ENCODE measurements at places on chromosomes 7 and 10. TPM values are rescaled to one million over a fixed set of nuclear protein-coding genes. Genes with fewer than 3 reads are reported as not detected.

DNA sequence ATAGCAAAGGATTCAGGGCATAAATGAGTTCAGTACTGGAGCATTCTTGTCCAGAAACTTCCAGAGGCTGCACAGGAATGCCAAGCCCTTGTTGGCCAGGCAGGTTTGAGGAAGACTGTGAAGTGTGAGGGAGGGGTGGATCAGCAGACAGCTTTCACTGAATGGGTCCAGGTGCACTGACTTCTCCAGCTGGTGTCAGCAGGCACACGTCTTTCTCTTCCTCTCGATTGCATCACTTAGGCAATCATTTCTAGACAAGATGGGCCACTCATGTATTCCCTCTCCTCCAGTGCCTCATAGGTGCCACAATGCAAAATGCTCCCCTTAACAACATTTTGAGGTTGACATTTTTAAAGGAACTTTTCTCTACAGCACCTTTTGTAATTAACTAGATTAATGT lies 15.6 kb upstream of the PLEKHS1 start:
- H3K36me3 ChIP-seq = peaks cover 18% of the 10 kb centered on the region
- no peak overlapping the region for H3K4me3 ChIP-seq
- no peak for DNase-seq
- no peak overlapping the region for H3K27ac ChIP-seq

FRMD4A gene
- polyA plus RNA-seq = 9.2 TPM

DNA sequence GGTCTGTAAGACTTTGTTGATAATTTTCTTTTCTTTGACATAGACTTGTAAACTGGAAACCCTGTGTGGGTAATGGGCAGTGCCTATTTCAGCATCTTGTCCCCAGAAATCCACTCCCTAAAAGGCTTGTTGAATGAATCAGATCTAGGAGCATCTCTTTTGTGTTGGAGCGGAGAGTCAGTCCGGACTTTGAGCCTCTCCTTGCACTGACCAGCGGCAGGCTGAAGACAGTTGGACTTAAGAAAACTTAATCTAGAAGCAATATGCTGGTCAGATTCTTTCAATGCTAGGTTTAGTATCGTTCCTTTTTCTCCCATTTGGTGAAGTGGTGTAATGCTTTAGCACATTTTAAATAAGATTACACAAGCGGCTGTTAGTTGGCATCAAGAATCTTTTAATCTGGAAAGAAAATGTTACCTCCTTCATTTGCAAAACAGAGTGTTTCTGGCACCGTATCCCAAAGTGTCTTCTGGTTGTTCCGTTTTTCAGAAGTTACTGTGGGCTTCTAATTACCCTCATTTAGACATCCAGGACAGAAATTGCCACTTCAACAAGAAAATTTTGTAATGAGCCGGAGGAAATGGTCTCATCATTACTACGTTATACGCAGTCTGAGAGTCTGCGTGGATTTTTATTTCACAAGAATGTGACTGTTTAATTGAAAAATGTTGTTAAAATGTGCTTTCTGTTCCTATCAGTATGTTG lies 74.7 kb downstream of the CUX1 start:
- peaks cover 43% of the 10 kb centered on the region for H3K4me1 ChIP-seq
- H3K4me3 ChIP-seq = no peak overlapping the region
- no peak overlapping the region for H3K27ac ChIP-seq
- no peak for DNase-seq
- no peaks in the 10 kb centered on the region for H3K36me3 ChIP-seq
- H3K27me3 ChIP-seq = no peaks in the 10 kb centered on the region

GRCh38 chr7:144738708-144739314 lies 97.0 kb downstream of the TPK1 start:
- H3K4me1 ChIP-seq = no peaks in the 10 kb centered on the region
- no peak for DNase-seq
- no peaks in the 10 kb centered on the region for H3K27me3 ChIP-seq
- no peak overlapping the region for H3K4me3 ChIP-seq
- H3K36me3 ChIP-seq = no peaks in the 10 kb centered on the region
- H3K27ac ChIP-seq = no peak overlapping the region

DNA sequence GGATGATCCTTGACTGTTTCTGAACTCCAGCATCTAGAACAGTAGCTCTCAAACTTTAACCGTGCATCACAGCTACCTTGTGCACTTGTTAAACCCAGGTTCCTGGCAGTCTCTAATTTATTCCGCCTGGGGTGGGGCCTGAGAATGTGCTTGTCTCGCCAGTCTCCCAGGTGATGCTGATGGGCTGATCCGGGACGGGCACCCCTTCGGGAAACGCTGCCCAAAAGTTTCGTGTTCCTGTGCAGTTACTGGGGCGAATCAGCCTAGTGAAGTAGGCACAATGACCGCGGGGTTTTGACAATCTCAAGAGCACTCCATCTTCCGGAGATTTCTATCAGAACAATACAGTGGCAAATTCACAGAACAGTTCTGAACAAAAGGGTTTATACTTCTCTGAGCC lies 29.9 kb downstream of the ADCYAP1R1 start:
- peak; percentile 44 for DNase-seq
- H3K27ac ChIP-seq = no peak overlapping the region
- H3K4me3 ChIP-seq = no peak overlapping the region
- H3K36me3 ChIP-seq = no peaks in the 10 kb centered on the region
- H3K27me3 ChIP-seq = no peaks in the 10 kb centered on the region
- no peaks in the 10 kb centered on the region for H3K4me1 ChIP-seq

GRCh38 chr10:96473866-96474265 lies 39.9 kb downstream of the TLL2 start:
- H3K27ac ChIP-seq = no peak overlapping the region
- no peak overlapping the region for H3K4me3 ChIP-seq
- peaks cover 16% of the 10 kb centered on the region for H3K27me3 ChIP-seq
- no peak for DNase-seq
- no peaks in the 10 kb centered on the region for H3K36me3 ChIP-seq
- no peaks in the 10 kb centered on the region for H3K4me1 ChIP-seq

TBX20 gene
- polyA plus RNA-seq = not detected

PDZD7 gene
- 0.30 TPM for polyA plus RNA-seq

FGFR2 gene
- polyA plus RNA-seq = 0.99 TPM

MARVELD1 gene
- polyA plus RNA-seq = 3.7 TPM

GRCh38 chr7:84792231-84792893 lies 394.5 kb downstream of the SEMA3D start:
- H3K4me3 ChIP-seq = no peak overlapping the region
- no peaks in the 10 kb centered on the region for H3K27me3 ChIP-seq
- no peaks in the 10 kb centered on the region for H3K4me1 ChIP-seq
- H3K36me3 ChIP-seq = no peaks in the 10 kb centered on the region
- DNase-seq = no peak
- H3K27ac ChIP-seq = no peak overlapping the region

SLC13A1 gene
- not detected for polyA plus RNA-seq

DNA sequence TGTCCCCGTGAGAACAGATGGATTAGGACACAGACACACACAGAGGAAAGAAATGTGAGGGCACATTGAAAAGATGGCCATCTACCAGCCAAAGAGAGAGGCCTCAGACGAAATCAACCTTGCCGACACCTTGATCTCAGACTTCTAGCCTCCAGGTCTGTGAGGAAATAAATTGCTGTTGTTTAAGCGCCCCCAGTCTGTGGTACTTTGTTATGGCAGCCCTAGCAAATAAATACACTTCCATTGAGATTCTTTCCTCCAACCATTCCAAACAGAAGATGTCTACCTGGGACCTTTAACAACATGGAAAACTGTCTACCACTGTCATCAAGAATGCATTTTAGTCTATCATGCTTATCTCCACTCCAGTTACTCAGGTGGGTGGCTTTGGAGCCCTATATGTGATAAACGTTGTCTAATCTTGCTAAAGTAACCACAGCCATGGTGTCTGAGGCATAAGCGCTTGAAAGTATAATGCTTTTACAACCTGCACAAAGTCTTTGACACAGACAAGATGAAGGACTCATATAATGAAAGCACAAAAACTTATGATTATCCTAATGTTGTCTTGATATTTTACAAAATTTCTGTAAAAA lies 244.3 kb downstream of the MTERF1 start:
- H3K27ac ChIP-seq = no peak overlapping the region
- H3K4me3 ChIP-seq = no peak overlapping the region
- no peaks in the 10 kb centered on the region for H3K27me3 ChIP-seq

GRCh38 chr10:103197174-103197573 lies 4.1 kb upstream of the NT5C2 start:
- H3K27ac ChIP-seq = peak overlapping the region; percentile 85
- no peak overlapping the region for H3K4me3 ChIP-seq
- DNase-seq = peak; percentile 80
- H3K36me3 ChIP-seq = no peaks in the 10 kb centered on the region
- peaks cover 39% of the 10 kb centered on the region for H3K4me1 ChIP-seq
- H3K27me3 ChIP-seq = no peaks in the 10 kb centered on the region

DNA sequence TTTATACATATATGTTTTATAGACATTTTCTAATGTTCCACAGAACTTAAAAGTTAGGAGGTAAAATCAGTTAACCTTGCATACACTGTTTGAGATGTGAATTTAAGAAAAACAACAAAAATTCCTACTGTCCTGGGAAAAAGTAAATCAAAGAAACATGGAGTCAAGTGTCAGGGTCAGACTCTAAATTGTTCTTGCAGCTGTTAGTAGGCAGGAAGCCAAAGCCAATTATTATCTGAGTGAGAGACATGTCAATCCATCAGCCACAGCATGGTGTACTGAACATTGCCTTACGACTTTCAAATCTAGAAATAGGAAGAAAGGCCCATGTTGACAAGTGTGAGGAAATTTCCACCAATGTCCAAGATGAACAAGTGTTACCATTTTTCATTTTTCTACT lies 461.2 kb upstream of the MBL2 start:
- H3K4me1 ChIP-seq = no peaks in the 10 kb centered on the region
- no peak overlapping the region for H3K4me3 ChIP-seq
- no peak overlapping the region for H3K27ac ChIP-seq

DNA sequence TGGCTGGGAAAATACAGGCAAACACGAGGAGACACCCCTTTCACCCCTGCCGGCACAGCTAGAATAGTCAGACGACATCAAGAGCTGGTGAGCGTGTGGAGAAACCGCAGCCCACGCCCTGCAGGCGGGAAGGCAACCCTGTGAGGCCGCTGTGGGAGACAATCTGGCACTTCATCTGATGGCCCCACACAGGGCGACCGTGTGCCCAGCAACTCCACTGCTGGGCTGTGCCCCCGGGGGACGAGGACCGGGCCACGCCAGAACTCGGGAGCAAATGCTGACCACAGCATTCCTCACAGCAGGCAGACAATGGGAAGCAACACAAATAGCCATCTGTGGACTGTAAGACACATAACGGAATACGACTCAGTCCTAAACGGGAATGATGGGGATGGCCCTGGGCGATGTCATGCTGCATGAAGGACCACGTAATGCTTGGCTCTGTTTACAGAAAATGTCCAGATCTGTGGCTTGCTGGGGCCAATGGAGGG lies 58.9 kb downstream of the CFAP46 start:
- no peak overlapping the region for H3K4me3 ChIP-seq
- H3K27me3 ChIP-seq = no peaks in the 10 kb centered on the region
- no peaks in the 10 kb centered on the region for H3K36me3 ChIP-seq
- no peak overlapping the region for H3K27ac ChIP-seq
- DNase-seq = peak; percentile 54
- H3K4me1 ChIP-seq = no peaks in the 10 kb centered on the region

DNA sequence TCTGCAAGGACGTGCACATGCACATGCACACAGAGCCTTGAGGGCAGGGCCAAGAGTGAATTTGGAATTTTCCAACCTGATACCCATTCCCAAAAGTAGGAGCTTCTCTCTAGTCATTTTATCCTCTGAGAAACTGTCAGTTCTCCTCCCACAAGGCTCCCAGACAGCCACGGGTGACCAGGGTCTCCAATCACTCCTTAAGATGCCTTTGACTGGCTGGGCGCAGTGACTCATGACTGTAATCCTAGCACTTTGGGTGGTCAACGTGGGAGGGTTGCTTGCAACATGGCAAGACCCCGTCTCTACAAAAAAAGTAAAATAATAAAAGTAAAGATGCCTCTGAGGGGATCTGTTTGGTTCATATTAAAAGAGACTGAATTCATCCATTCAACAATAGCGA lies 13.2 kb downstream of the SCD start:
- no peak overlapping the region for H3K27ac ChIP-seq
- no peak for DNase-seq

GRCh38 chr7:16651396-16652239 lies 5.6 kb downstream of the BZW2 start:
- DNase-seq = no peak
- peaks cover 47% of the 10 kb centered on the region for H3K4me1 ChIP-seq
- no peak overlapping the region for H3K4me3 ChIP-seq
- no peaks in the 10 kb centered on the region for H3K27me3 ChIP-seq
- no peak overlapping the region for H3K27ac ChIP-seq
- no peaks in the 10 kb centered on the region for H3K36me3 ChIP-seq

DNA sequence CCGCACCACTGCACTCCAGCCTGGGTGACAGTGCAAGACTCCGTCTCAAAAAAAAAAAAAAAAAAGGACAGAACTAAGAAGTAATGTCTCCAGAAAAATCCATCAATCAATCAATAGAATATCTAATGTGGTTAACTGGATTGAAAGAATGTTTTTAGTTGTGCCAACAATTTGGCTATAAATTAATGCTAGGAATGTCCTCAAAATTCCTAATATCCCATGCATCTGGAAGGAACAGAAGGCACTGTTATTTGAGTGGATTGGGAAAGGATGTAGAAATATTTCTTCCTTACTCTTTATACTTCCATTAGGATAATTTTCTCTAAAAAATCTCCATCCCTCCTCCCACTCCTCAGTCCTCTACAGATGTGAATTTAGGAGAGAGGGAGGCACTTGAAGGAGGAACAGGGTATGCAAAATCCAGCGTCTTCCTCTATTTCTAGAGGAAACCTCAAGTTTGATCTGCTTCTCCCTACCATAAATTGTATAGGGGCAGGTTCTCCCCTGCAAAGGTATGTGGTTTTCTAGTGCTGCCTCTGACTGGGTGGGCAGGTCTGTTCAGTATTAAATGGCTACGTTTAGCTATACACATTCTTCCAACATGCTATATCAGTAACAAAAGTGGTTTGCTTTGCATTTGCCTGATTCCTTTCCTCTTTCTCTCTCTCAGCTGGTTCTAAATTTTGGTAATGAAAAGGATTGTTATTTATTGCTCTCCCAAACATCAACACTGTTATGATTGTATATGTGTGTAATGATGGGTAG lies 54.1 kb downstream of the RNLS start:
- no peak overlapping the region for H3K27ac ChIP-seq
- H3K27me3 ChIP-seq = no peaks in the 10 kb centered on the region
- no peak for DNase-seq
- H3K4me1 ChIP-seq = no peaks in the 10 kb centered on the region
- H3K4me3 ChIP-seq = no peak overlapping the region
- H3K36me3 ChIP-seq = no peaks in the 10 kb centered on the region

GRCh38 chr10:93081834-93082233 lies 8.1 kb downstream of the CYP26A1 start:
- H3K27me3 ChIP-seq = no peaks in the 10 kb centered on the region
- H3K4me3 ChIP-seq = no peak overlapping the region
- peaks cover 7% of the 10 kb centered on the region for H3K4me1 ChIP-seq
- H3K27ac ChIP-seq = no peak overlapping the region
